Tibial nerve (tissue), 4 donors: ENCODE measurements at places on chromosomes 3 and 15.

GRCh38 chr3:38039899-38040261, 872 bp downstream of the DLEC1 start:
- no peak for DNase-seq

DNA sequence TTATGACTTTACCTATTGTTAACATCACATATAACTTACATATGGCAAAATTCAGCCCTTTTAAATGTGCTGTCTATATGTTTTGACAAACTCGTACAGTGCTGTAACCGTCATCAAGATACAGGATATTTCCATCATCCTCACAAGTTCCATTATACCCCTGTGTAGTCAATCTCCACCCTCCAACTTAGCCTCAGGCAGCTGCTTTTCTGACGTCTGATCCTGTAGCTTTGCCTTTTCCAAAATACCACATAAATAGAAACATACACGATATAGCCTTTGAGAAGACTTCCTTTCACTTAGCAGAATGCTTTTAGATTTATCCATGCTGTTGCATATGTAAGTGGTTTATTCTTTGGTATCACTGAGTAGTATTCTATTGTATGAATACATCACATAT, 47.1 kb downstream of the SLC12A1 start:
- DNase-seq: no peak

GRCh38 chr3:58492494-58492905, 604 bp downstream of the KCTD6 start:
- DNase-seq: no peak

DNA sequence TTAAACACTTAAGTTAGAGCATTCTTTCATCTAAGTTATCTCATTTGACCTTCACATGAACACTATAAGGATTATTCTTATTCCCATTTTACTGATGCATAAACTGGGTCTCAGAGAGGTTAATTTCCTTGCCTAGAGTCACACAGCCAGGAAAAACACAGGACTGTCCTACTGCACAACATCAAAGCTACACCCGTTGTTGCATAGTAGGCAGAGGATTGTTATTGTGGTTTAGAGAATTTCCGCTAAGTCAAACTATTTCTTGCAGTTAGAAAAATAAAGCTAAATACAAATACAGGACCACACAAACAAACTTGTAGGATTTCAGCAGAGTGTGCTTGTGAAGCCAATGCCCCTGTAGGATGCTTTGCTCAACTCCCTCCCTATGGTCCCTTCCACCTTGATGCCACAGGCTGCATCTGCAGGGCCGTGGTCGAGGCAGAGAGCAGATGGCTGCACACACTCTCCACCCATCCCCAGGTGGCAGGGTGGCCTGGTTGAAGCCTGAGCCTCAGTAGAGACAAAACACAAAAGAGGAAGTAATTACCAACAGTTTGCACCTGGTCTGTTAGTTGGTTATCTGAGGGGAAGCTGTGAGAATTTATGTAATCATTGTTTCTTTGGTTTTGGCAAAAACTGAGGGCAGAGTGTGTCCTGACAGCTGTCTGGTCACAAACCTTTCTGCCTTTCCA, 41.1 kb upstream of the SKOR1 start:
- no peak for DNase-seq

DNA sequence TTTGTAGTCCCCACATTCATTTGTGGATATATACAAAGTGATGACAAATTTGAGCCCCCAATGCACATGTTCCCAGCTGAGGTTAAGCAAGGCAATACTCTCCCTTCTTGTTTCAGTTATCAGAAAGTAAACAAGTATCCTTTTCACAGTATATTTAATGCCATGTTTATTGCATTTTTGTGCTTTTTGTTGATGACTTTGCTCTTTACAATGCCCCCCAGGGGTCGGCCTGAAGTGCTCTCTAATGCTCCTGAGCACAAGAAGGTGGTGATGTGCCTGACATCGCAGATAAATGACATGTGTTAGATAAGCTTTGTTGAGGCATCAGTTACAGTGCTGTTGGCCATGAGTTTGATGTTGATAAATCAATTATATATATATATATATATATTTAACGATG, 57.7 kb upstream of the THSD4 start:
- DNase-seq: no peak

GRCh38 chr15:40092256-40092978, 16.3 kb downstream of the BMF start:
- DNase-seq: no peak

DNA sequence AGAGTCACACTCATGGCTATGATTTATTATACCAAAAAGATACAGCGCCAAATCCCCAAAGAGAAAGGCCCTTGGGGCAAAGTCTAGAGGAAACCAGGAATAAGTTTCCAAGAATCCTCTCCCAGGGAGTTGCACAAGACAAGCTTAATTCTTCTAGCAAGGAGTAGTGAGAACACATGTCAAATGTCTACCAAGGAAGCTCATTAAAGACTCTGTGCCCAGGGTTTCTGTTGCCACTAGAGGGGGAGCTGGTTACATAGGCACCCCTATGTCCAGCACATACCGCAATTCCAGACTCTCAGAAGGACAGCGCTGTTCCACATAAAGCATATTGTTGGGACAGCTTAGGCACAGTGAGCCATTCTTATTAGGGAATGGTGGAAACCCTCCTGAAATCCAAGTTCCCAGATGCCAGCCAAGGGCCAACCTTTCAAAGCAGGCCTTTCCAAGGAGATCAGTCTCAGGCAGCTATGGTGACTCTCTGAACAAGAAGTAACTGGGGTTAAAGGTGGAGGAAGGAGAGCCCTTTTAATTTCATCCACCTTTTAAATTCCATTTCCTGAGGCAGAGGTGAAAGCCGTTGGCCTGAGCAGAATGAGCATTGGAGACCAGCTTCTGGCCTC, 194.2 kb downstream of the UACA start:
- DNase-seq: no peak

DNA sequence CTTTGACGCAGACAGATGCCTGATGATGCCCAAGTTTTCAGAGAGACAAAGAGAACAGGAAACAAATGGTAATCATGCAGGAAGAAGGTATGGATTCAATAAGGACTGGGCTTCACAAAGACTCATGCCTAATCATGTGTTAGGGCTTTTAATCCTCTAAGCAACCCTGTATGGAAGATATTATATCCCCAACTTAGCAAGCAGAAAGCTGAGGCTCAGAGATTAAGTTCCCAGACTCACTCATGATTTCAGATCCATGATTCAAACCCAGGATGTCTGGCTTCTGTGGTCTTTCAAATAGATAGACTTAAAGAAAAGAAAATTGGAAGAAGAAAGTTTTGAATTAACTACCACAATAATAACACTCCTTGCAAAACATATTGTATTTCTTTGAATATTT, 4.1 kb upstream of the CLASP2 start:
- no peak for DNase-seq
